Dermis microvascular lymphatic vessel endothelial cell (primary cell): ENCODE measurements at places on chromosomes 16 and 17.

DNA sequence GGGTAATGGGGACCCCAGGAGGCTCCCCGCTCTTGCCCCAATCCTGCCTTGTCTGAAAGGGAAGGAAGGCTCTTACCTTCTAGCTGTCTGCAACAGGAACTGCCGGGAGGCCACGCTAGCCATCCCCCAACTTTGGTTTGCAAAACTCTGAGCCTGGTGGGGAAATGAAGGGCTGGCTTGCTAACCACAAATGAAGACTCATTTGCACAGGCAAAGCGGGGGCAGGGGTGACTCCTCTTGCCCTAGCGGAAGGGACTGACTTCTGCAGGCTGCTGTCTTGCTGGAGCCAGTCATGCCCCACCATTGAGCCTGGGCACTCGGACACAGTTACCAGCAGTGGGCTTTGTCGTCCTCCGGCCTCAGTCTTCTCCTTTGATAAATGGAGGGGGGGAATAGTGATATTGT, 52.6 kb downstream of the PLCG2 start:
- no peak for DNase-seq

DNA sequence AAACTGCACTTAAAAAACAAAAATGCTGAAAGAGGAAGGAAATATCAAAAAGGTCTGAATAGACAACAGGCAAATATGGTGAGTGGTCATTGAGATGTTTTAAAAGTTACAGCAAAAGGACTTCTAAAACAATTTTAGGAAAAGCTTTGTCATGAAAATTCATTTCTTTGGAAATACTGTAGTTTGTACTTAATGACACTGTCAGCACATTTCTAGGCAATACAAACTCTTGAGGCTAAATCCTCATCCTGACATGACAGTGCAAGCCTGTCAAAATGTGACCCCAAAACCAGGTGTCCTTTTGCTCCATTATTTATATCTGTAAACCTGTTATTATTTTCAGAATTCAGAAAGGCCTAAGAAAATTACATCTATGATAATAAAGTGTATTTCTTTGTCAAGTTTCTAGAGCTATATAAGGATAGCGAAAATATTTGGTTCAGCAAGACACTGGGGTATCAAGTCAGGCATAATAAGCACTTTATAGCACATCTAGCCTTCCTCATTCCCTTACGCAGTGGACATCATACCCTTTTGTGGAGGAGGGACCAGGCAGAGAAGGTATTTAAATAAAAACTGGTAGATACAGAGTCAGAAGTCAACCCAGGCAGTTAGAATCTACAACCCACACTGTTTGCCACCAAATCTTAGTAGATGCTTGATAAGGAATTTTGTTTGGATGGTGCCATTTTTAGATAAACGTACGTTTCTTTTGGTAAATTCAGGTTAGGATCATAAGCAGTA, 28.4 kb downstream of the SIAH1 start:
- DNase-seq, result peak; percentile 17

- no peak for DNase-seq
These were observed 14.1 kb upstream of the CALB2 start for GRCh38 chr16:71344315-71344905.

DNA sequence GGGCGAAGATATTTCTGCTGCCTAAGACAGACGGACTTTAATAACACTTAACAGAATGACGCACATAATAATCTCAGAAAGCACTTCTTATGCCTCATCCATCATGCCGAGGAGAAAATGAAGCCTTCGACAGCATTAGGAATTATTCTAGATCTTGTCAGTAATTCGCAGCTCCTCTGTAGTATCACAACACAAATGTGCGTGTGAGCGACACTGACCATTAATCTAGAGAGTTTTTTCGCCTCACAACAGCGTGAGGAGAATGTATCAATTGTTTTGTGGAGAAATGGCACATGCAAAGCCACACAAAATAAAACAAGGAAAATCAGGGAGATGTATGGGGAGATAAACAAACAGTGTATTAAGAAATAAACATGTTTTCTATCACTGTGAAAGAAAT, 410.2 kb upstream of the PSMD7 start:
- DNase-seq, result no peak

- DNase-seq, result no peak
These were observed 47.2 kb upstream of the ICAM2 start for GRCh38 chr17:64067657-64068056.
